ENCODE measurements at places on chromosomes 6 and 20. TPM values are rescaled to one million over a fixed set of nuclear protein-coding genes. Genes with fewer than 3 reads are reported as not detected.

GRCh38 chr6:141808662-141809061 is 324.1 kb upstream of the GJE1 start:
- H3K4me1 ChIP-seq: no peaks in the 10 kb centered on the region
- no peaks in the 10 kb centered on the region for H3K27me3 ChIP-seq
- no peak overlapping the region for H3K27ac ChIP-seq
- no peak for DNase-seq

GRCh38 chr6:18350271-18350670 is 36.9 kb upstream of the RNF144B start:
- H3K27me3 ChIP-seq: no peaks in the 10 kb centered on the region
- peaks cover 11% of the 10 kb centered on the region for H3K4me1 ChIP-seq
- no peak overlapping the region for H3K4me3 ChIP-seq
- H3K36me3 ChIP-seq: no peaks in the 10 kb centered on the region
- peak overlapping the region; percentile 65 for H3K27ac ChIP-seq

GRCh38 chr6:106799031-106799894 is 169.9 kb downstream of the QRSL1 start:
- H3K27ac ChIP-seq: peak overlapping the region; percentile 95
- no peaks in the 10 kb centered on the region for H3K27me3 ChIP-seq
- H3K36me3 ChIP-seq: no peaks in the 10 kb centered on the region
- H3K4me3 ChIP-seq: peak overlapping the region; percentile 42

DNA sequence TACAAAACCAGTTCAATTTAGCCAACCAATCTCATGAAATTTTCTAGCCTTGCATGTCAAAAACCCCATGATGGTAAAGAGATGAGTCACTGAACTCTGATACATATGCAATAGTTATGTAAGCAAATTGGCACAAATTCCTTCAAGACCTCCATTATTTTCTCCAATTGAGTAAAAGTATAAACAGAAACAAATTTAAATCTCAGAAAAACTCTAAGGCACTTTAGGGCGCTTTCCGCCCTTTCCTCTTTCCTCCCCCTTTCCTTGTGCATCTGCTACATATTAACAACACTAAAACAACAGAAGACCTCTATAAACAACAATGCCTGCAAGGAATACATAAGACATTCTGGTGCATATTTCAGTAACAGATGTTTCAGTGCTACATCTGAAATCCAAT is 48.5 kb downstream of the KIF13A start:
- H3K36me3 ChIP-seq: 0 out of 2 replicates have a peak, but pooled peaks cover 5% of the 10 kb centered on the region
- no peaks in the 10 kb centered on the region for H3K27me3 ChIP-seq
- no peak overlapping the region for H3K27ac ChIP-seq
- no peak overlapping the region for H3K4me3 ChIP-seq

- no peaks in the 10 kb centered on the region for H3K36me3 ChIP-seq
- no peaks in the 10 kb centered on the region for H3K4me1 ChIP-seq
- no peak overlapping the region for H3K4me3 ChIP-seq
- H3K27me3 ChIP-seq: no peaks in the 10 kb centered on the region
- no peak overlapping the region for H3K27ac ChIP-seq
Observed at GRCh38 chr6:84350397-84350796, 123.0 kb upstream of the CEP162 start.

DNA sequence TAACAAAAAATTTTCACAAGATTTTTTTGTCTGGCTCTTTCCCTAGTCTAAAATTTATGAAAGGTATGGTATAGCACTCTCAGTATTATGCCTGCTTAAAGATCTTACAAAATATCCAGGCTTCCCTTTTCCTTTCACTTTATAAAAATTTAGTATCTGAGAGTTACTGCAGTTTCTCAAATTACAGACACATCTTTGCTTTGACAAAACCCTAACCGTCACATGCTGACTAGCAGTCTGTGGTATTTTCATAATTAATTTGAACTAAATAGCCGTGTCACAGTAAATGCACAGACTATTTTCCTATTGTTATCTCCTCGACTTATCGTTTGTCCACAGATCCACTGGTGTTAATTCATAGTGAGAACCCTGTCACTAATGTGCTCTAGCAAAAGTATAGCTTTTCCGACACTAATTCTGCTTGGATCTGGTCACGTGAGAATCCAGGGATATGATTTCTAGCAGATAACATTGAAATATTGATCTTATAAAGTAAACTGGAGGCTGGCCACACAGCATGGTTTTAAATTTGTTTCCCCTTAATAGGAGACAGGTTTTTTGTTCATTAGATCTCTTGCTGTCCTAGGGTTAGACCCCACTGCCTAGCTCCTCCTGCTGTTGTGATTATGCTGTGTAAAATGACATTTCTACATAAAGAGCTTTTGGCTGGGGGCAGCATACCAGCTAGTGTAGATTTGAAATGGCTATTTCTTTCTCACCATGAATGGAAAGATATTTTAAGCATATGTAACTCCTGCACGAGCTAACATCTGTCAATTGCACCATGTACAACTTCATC is 340.6 kb upstream of the SASH1 start:
- H3K27ac ChIP-seq: no peak overlapping the region
- no peaks in the 10 kb centered on the region for H3K4me1 ChIP-seq
- no peak overlapping the region for H3K4me3 ChIP-seq
- H3K36me3 ChIP-seq: no peaks in the 10 kb centered on the region
- no peaks in the 10 kb centered on the region for H3K27me3 ChIP-seq
- DNase-seq: no peak

GRCh38 chr6:16432075-16433032 is 194.0 kb downstream of the GMPR start:
- H3K4me1 ChIP-seq: no peaks in the 10 kb centered on the region
- H3K27ac ChIP-seq: no peak overlapping the region
- no peak overlapping the region for H3K4me3 ChIP-seq
- no peaks in the 10 kb centered on the region for H3K36me3 ChIP-seq
- no peak for DNase-seq
- no peaks in the 10 kb centered on the region for H3K27me3 ChIP-seq

DNA sequence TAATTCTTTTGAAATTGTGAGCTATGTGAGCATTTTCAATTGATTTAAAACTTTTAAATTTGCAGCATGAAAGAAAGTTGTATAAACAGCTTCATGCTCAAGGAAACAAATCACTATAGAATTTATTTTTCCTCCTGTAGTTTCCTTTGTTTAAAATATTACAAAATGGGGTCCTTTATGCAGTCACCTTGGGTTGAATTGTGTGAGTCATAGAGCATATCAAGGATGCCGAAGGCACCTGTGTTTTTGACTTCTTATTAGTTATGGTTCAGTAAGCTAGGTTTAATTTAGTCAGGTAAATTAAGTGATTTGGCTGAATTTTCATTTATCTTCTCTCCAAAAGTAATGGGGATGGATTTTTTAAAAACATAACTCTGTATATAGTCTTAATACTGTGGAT is 96.8 kb downstream of the BCKDHB start:
- peak overlapping the region; percentile 27 for H3K27ac ChIP-seq
- peaks cover 11% of the 10 kb centered on the region for H3K4me1 ChIP-seq
- no peaks in the 10 kb centered on the region for H3K36me3 ChIP-seq
- no peak overlapping the region for H3K4me3 ChIP-seq
- H3K27me3 ChIP-seq: no peaks in the 10 kb centered on the region
- DNase-seq: no peak

DNA sequence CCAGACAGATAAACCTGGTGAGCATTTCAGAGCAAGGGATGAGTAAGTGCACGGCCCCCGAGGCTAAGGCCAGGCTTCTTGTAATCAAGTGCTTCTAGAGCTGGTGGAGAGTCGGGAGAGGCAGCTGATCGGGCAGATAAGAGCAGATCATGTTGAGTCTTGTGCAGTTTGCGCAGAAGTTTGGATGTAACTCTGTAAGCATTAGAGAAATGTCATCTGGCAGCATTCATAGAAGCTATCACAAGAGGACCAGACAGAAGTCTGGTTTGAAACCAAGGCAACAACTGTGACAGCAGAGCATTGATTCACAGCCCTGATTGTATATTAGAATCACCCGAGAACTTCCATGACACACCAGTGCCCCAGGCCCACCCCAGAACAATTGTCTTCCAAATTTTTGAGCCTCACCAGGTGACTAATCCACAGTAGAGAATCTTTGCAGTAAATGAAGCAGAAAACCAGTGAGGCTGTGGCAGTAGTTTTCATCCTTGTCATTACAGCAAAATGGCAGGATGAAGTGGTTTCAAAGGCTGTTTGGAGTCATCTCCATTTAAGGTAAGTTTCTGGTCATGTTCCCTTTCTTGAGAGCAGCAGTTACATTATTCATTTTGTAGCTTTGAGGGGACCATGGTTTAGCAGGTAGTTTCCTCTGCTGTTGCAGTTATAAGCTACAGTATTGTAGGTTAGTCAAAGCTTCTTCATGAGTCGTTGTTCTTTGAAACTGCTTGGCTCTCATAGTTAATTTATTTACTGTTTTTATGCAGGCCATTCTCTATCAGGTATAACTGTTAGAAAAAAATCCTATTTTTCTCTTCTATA is 84.1 kb downstream of the RNF217 start:
- H3K27ac ChIP-seq: no peak overlapping the region
- H3K27me3 ChIP-seq: no peaks in the 10 kb centered on the region
- DNase-seq: no peak
- no peak overlapping the region for H3K4me3 ChIP-seq

DNA sequence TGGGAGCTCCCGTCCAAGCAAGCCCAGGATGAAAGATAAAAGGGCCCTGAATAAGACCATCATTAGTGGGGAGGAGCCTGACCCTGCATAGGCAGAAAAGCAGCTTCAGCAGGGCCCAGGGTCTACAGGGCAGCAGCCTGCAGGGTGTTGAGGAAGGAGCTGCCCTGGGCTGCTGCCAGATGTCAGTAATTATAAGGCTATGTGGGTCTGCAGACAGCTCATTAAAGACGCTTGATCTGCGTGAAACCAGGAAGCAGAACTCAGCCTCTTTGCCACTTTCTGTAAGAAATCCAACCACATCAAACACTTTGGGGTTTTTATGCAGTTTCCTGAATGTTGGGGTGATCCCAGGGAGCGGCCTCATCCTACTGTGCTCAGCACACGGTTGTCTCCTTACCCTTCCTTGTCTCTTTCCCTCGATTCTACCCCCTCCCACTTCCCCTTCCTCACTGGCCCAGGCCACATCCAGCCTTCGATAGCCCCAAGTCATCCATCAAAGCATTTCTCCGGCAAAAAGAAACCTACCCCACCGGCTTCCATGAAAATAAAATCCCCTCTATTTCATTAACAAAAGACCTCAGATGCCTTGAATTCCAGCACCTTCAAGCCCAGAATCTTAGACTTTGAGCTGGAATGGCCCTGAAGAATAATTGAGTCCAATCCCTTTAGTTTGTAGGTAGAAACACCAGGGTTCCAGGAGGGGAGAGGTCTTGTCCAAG is 1.0 kb upstream of the TGM6 start:
- peaks cover 9% of the 10 kb centered on the region for H3K4me1 ChIP-seq
- no peaks in the 10 kb centered on the region for H3K36me3 ChIP-seq
- DNase-seq: no peak
- no peak overlapping the region for H3K4me3 ChIP-seq
- H3K27ac ChIP-seq: no peak overlapping the region

DNA sequence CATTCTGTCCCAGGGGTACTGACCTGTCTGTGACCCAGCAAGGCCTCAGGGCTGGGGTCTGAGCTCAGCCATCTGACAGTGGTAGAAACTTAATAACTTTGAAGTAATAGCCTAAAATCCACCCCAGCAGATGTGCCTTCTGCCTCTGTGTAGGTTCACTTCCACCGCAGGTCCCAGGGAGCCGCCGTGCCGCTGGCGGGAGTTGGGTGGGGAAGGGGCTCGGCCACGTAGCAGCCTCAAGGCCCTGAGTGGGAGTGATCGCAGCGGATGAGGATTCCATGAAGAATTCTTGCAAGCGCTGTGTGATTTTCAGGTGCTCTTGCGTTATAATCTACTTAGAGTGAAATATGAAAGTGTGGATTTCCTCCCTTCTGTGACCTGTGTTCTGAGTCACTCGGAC is 163.7 kb downstream of the DTNBP1 start:
- H3K27ac ChIP-seq: no peak overlapping the region
- no peaks in the 10 kb centered on the region for H3K36me3 ChIP-seq
- H3K27me3 ChIP-seq: no peaks in the 10 kb centered on the region
- H3K4me1 ChIP-seq: no peaks in the 10 kb centered on the region
- H3K4me3 ChIP-seq: no peak overlapping the region

GRCh38 chr6:119524410-119524809 is 174.8 kb upstream of the MAN1A1 start:
- no peak overlapping the region for H3K4me3 ChIP-seq
- H3K4me1 ChIP-seq: no peaks in the 10 kb centered on the region
- no peaks in the 10 kb centered on the region for H3K36me3 ChIP-seq
- H3K27me3 ChIP-seq: no peaks in the 10 kb centered on the region
- no peak overlapping the region for H3K27ac ChIP-seq

GRCh38 chr6:156809446-156810178 is 32.4 kb downstream of the ARID1B start:
- no peaks in the 10 kb centered on the region for H3K36me3 ChIP-seq
- no peaks in the 10 kb centered on the region for H3K27me3 ChIP-seq
- no peak overlapping the region for H3K27ac ChIP-seq
- H3K4me1 ChIP-seq: no peaks in the 10 kb centered on the region
- DNase-seq: no peak
- H3K4me3 ChIP-seq: no peak overlapping the region

- H3K27me3 ChIP-seq: no peaks in the 10 kb centered on the region
- no peak for DNase-seq
- no peak overlapping the region for H3K27ac ChIP-seq
Observed at GRCh38 chr6:148984531-148985056, 237.8 kb downstream of the UST start.

- DNase-seq: no peak
- no peak overlapping the region for H3K4me3 ChIP-seq
- no peak overlapping the region for H3K27ac ChIP-seq
- H3K4me1 ChIP-seq: no peaks in the 10 kb centered on the region
- H3K27me3 ChIP-seq: no peaks in the 10 kb centered on the region
Observed at GRCh38 chr6:142470421-142470820, 168.6 kb downstream of the ADGRG6 start.

DNA sequence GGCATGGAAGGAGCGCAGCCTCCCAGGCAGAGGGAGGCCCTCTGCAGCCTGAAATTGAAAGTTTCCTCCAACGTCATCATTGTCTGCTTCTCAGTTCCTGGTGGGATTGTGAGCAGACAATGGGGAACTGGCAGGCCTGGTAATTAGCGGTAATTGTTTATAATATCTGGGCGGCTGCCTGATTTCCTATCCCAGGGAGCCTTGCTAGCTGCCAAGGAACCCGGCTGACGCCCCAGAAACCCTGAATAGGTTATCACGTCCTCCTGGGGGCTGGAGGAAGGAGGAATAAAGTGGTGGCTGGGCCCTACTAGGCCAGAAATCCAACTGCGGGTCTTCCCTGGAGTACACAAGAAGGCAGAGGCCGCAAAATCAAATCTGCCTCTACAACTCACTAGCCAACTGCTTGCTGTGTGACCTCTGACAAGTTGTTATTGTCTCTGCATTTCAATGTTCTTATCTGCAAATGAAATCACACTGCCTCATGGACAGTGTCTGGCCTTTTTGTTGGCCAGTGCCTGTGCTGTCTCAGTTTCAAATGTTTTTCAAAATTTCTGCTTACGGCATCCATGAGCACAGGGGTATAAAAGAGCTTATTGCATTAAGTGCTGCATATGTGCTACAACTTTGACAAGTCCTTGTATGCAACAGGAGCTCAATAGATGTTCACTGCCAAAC is 16.9 kb downstream of the KCNK15 start:
- no peak overlapping the region for H3K4me3 ChIP-seq
- H3K27ac ChIP-seq: no peak overlapping the region
- DNase-seq: no peak
- no peaks in the 10 kb centered on the region for H3K36me3 ChIP-seq

Gene SUMO4
- 1.8 TPM for total RNA-seq

Gene YWHAB
- total RNA-seq: 194 TPM

Gene PFDN6
- total RNA-seq: 51.5 TPM

Gene MOG
- not detected for total RNA-seq

Gene ZNF184
- 7.0 TPM for total RNA-seq

Gene L3MBTL1
- 34.9 TPM for total RNA-seq

Gene SLC22A7
- total RNA-seq: not detected

Gene SLC35D3
- total RNA-seq: not detected

Gene RIMS1
- not detected for total RNA-seq
